ENCODE measurements at places on chromosomes 2 and 18.

DNA sequence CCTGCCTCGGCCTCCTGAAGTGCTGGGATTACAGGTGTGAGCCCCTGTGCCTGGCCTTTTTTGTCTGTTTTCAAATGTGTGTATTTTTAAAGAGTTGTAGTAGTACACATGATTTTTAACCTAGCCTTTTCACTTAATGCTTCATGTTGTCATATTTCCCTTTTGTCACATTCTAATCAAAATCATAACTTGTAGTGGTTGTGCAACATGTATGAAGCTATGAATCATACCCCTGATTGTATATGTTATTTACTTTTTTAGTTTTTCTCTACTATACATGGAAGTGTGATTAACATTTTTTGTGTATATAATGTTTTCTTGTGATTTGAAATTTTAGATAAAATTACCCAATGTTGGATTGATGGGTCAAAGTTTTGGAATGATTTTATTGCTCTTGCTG, 8.5 kb downstream of the GEN1 start:
- no peak for DNase-seq

DNA sequence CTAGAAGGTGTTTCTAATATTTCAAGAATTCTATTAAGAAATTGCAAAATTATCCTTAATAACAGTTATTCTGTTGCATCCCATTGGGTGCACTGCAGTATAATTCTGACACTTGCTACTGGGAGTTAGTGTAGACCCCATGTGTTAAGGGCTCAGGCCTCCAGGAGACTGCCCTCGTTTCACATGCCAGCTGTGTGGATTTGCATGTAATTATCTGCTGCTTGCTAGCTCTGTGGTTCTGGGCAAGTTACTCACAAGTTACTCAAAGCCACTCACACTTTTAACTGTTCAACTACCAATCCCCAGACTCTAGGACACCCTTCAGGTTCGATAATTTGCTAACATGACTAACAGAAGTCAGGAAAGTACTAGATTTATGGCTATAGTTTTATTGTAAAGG, 38.6 kb downstream of the ST6GAL2 start:
- DNase-seq = no peak

DNA sequence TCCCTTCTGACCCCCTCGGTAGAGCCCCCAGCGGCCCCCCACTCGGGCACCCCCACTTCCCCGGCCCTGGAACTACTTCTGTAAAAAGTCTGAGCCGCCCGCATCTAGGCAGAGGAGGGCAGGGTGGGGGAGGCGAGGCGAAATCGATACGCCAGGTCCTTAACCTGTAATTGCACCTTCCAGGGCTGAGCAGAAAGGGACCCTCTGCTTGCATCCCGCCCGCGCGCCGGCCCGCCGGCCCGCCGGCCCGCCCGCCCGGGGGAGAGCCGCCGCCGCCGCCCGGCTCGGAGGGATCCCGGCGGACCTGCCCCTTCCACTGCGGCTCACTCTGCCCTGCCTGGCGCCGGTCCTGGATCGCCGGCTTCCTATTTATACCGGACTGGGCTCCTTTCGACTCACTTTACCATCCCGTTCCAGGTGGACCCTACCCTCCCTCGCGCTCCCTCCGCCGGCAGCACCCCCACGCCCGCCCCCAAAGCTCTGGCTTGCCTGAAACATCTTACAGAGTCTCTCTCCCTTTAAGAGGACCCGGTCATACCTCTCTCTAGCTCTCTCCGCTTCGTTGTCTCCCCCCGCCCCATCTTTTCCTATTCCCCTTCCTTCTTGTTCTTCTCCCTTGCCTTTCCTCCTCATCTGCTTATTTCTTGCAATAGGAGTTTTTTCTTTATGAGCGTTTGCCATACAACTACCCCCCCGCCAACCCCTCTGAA, 797 bp downstream of the KLHL14 start:
- no peak for DNase-seq

DNA sequence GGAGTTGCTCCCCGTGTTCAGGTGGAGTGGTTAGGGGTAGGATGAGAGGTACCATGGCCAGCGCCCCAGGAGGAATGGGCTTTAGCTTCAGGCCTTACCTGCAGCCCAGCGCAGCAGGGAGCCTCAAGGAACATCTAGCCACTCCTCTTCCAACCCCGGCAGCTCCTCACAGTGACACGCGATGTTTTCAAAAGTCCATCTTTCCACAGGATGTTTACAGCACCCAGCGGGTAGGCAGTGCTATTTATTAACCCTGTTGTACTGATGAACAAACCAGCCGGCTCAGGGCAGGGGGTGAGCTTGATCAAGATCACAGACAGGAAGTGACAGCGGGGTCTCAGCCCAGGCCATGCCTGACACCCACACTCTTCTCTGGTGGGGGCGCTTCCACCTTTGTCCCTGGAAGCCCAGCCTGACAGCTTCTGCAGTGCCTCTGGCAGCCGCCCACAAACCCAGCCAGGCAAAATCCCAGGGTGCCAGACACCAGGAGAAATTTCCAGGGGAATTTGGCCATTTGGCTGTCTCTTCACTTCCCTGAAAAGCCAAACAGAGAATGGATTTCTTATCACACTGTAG, 18.4 kb upstream of the PRLH start:
- no peak for DNase-seq

- no peak for DNase-seq
Measured at GRCh38 chr2:45839508-45840251, 188.2 kb downstream of the PRKCE start.

DNA sequence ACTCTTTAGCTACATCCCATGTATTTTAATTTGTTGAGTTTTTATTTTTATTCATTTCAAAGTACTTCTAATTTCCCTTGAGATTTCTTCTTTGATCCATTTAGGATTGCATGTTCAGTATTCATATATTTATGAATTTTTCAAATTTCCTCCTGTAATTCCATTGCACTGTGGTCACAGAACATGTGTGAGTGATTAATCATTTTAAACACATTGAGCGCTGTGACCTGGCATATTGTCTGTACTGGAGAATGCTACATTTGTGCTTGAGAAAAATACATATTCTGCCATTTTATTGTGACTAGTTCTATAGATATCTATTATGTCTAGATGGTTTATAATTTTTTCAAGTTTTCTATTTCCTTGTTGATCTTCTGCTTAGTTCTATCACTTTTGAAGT, 353.7 kb downstream of the RAD51AP2 start:
- no peak for DNase-seq

- no peak for DNase-seq
Measured at GRCh38 chr2:85259101-85259590, 68.6 kb downstream of the TGOLN2 start.

- no peak for DNase-seq
Measured at GRCh38 chr2:168002021-168002553, 245.3 kb downstream of the STK39 start.

DNA sequence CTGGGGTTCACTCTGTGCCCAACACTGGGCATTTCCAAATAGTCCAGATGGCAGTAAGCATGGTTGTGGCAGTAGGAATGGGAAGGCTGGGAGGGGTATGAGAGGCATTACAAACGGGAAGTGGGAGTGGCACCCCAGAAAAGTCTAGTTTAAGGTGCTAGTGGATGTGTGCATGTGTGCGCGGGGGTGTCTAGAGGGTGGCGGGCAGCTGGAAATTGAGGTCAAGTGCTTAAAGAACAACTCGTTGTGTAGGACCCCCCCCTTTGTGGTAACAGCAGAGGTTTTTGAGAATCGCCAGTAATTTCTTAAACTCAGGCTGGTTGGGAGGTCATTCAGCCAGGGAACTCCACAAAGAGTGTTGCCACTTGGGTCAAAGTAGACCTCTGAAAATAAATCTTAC, 69.9 kb downstream of the RHBDD1 start:
- no peak for DNase-seq

DNA sequence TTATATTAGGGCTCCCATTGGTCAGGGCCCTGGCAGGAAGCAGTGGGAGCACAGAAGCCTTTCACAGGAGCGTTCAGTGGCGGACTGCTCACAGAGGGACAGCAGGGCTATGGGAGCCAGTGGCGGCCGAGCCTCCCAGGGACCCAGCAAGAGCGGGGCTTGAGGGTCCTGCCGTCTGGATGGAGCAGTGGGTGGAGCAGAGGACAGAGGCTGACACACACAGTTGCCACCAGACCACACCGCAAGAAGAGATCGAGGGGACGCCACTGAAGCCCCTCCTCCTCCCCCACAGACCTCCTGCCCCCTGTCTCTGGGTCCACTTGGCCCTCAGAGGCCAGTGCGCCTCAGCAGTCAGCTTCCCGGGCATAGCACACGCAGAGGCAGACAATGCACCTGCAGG, 39.3 kb downstream of the SALL3 start:
- DNase-seq = no peak

DNA sequence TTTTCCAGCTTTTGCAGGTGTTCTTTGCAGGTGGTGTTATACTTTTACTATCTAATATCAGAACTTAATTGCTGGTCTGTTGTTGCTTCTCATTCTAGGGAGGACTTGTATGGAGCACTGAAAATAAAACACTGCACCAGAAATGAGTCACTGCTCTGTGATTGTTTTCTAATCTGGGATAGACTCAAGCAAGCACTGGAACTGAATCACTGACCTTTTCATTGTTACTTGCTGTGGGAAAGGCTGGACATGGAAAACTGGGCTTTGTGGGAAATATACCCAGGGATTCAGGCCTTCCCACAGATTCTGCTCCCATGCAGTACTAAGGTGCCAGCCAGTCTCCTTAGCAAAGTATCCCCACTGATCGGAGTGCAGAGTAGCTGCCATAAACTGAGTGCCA, 470.0 kb upstream of the GCFC2 start:
- DNase-seq = no peak

Measured in amniotic stem cell (primary cell).